ENCODE measurements at places on chromosomes 3 and 15. TPM values are rescaled to one million over a fixed set of nuclear protein-coding genes. Genes with fewer than 3 reads are reported as not detected.

GRCh38 chr15:101466188-101466587 is 23.3 kb downstream of the PCSK6 start:
- DNase-seq: no peak

DNA sequence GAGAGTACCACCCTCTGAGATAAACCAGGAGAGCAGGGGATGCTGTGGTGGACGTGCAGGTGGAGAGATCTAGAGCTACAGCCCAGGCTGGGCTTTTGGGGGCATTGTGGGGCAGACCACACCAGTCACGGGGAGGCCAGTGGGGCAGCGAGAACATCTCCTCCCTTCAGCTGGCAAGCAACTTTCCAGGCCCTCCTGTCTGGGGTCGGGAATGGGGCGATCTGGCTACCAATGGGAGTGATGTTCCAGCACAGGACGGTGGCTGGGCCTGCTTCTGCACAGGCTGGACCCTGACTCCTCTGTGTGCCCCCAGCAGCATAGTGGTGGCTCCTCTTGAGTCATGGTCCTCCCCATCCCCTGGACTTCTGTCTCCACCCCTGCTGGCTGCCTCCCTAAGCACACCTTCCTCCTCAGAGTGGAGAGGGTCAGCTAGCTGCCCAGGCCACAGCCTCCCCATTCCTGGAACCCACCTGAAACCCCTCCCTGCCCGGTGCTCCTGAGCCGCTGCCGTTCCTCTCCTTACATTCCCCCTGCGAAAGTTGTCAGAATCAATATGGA is 16.1 kb downstream of the IRAK2 start:
- DNase-seq: no peak

GRCh38 chr3:130393594-130393993 is 48.1 kb downstream of the COL6A5 start:
- DNase-seq: no peak

Gene CCDC39
- total RNA-seq: not detected

GRCh38 chr3:11476735-11477144 is 167.0 kb downstream of the VGLL4 start:
- DNase-seq: peak; percentile 9

DNA sequence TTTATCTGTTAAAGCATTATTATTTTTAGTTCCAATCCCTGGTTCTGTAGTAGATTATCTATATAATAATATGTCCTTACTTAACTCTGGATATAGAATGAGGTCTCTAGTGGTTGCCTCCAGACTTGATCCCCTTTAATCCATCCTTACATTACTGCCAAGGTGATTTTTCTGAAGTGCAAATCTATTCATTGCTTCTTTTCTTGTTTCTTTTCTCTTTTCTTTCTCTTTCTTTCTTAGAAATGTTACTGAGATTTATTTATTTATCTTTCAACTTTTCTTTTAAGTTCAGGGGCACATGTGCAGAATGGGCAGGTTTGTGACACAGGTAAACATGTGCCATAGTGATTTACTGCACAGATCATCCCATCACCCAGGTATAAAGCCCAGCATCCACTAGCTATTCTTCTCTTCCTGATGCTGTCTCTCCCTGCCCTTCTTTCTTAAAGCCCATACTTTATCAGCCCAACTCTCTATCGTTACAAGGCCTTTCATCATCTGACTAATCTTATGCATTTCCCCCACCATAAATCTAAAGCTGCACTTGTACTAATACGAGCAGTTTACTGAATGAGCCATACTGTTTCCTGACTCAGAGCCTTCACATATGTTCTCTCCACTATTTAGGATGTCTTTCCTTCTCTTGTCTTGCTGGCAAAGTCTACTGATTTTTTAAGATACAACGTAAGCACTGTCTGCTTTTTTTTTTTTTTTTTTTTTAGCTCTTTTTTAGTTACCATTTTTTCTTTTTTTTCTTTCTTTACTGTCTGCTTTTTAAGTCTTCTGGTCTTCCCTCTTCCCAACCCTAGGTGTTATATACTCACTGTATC is 4.6 kb downstream of the GLCE start:
- no peak for DNase-seq

- no peak for DNase-seq
These were observed 23.6 kb upstream of the LRRC34 start for GRCh38 chr3:169836078-169836941.

Gene RAB6B
- 8.2 TPM for total RNA-seq

GRCh38 chr15:88015228-88015860 is 241.2 kb downstream of the NTRK3 start:
- peak; percentile 51 for DNase-seq

- DNase-seq: no peak
These were observed 9.5 kb downstream of the CHSY1 start for GRCh38 chr15:101242160-101242998.

DNA sequence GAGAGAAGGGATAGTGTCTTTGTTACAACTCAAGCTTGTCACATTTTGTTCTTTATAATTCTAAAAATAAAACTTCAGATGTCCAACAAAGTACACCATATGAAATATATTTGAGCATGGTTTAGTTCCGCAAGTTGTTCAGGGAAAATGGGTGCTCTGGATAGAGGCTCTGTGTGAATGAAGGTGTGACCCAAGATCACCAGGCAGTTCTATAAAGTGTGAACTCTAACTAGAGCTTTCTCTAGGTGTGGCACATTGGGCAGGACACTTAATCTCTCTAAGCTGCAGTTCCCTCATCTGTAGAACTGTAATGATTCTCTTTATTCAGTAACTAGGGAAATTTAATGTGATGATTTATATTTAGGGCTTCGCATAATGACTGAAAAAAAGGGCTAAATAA is 139.3 kb downstream of the BCHE start:
- no peak for DNase-seq

Data from ureter (tissue), 1 donor.